ENCODE measurements at places on chromosomes 12 and 14.
A peak's percentile ranks its signal among the peaks of the same experiment; 100 is the strongest.

DNA sequence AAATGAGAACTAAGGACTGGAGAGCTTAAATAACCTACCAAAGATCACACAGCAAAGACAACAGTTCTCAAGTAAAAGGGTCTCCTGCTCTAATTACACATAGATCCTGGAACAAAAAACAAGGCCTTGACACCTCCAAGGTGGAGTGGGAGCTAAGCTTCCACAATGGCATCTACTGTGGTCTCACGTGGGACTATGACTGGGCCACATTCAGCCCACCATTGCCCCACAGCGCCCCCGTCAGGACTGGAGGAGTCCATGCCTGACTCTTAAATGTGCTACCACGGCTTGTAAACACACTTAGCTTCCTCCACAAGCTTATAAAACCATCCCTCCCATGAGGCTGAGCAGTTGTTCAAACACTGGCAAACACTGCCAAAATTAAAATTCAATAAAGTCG is 88.5 kb downstream of the GCH1 start:
- peak; percentile 55 for DNase-seq

GRCh38 chr12:6927379-6928021 is at the start of gene ATN1:
Gene ATN1 (plus strand): TSS chr12:6927959. CDS start chr12:6934002, 6,043 bp downstream.
- no peak for DNase-seq

- DNase-seq = no peak
These were observed 1087.4 kb upstream of the FLRT2 start for GRCh38 chr14:84442521-84442920.

DNA sequence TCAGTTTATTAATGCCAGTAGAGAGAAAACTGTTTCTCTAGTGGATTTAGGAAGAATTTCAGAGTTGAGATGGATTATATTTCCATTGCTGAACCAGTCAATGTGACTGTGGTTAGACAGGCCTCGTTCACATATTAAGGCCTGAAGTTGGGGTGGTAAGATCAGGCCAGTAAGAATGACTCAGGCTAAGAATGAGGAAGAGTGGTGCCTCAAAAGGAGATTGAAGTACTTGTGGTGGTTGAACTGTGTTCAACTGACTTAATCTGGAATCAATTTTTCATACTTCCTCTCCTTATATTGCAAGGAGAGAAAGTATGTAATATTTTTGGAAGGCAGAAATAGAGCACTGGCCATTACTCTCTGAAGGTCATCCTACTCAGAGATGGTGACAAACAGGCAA is 37.8 kb upstream of the ATF7IP start:
- no peak for DNase-seq

GRCh38 chr14:103133210-103134140 is 10.2 kb downstream of the TNFAIP2 start:
- DNase-seq = no peak

GRCh38 chr12:64806173-64806572 is 18.3 kb upstream of the TBC1D30 start:
- no peak for DNase-seq

DNA sequence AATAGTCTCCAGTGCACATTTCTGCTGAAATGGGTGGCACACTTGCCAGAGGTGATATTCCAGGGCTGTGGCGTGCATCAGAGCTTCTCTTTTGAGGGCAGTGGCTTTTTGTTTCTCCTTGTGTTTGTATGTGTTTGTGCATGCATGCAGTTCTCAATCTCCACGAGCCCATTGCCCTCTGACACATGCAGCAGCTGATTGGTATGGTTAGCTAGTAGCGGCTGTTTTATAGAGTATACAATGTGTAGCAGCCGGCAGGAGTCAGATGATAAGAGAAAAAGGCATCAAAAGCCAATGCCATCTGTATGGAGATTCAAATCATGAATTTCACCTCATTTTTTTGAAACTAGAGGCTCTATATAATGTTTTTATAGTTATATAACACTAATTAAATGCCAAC is 616.9 kb upstream of the STXBP6 start:
- DNase-seq = no peak

- DNase-seq = peak; percentile 55
These were observed 69.2 kb downstream of the RASSF3 start for GRCh38 chr12:64679487-64680001.
